ENCODE measurements at places on chromosomes 2 and 18.

GRCh38 chr18:62555135-62555534, 32.3 kb downstream of the ZCCHC2 start:
- DNase-seq = no peak

DNA sequence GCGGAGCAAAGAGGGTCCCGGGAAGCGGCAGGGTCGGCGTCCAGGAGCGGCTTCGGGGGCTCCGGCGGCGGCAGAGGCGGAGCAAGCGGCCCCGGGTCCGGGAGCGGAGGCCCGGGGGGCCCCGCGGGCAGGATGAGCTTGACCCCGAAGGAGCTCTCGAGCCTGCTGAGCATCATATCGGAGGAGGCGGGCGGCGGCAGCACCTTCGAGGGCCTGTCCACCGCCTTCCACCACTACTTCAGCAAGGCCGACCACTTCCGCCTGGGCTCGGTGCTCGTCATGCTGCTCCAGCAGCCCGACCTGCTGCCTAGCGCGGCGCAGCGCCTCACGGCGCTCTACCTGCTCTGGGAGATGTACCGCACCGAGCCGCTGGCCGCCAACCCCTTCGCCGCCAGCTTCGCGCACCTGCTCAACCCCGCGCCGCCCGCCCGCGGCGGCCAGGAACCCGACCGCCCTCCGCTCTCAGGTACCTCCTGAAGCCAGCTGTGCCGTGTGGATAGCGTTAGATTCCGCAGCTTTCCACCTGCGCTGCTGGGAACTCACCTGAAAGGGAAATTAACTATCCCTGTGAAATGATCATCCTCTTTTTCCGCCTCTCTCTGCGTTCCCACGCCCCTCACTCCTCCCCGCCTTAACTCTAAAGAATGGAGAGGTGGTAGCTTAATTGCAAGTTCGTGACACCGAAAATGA, 472 bp downstream of the CNOT11 start:
- peak; percentile 74 for DNase-seq

DNA sequence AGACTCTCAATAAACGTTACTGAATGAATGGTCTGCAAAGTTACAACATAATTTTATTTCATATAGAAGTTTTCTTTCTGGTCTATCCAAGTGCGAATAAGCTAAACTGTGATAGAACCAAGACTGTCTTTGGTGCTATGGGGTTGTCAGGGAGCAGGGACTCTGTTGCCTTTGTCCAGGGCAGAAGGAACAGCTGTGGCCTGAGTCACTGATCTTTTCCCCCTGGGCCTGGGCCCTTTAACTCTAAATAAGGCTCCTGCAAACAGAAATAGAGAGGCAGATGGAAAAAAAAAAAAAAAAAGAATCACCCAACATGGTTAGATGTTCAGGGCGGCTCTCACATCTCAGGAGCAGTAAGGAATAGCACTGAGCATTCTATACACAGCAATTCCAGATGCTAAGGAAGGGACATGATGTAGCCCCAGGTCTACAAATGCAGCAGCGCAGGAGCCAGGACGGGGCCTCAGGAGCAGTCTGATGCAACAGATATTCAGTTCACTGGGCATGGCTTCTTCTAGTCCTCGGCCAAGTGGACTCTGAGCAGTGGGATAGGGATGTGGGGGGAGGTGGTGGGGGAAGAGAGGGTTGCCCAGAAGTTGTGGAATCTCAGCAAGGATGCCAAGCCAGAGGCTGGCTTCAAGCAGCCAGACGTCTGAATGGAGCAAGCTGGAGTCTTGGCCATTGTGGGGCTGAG, 247.1 kb upstream of the SIX2 start:
- DNase-seq = no peak

DNA sequence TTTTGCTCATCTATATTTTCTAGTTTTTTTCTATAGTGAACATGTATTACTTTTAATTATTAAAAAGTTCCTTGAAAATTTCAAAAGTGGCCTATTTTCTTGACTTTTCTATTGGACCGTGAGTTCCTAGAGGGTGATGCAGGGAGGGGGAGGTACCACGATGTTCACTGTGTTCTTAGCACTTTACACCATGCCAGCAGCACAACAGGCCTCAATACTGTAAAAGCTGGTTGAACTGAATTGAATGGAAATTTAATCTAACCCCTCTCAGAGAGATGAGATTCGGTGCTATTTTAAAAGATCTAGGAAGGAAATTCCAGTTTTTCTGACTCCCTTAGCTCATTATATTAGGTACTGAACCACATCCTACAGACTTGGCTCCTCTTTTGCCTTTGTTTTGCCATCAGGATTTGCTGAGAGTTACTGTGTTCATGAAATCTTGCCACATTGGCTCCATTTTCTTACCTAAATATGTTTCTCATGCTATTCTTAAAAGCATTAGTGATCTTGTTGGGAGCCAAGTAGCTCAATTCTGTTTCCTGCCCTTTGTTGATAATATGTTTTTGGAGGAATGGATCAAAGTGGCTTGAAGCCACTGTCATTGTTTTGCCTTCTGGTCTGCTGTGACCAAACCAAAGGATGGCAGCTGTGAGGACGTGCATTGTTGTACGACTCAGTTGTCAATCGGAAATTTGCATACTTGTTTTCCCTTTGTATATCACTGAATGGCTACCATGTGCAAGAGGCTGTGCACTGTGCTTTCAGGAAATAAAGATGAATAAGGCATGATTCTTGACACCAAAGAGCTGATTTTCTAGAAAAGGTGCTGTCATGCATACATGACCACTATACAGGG, 25.3 kb downstream of the MYO1B start:
- no peak for DNase-seq

DNA sequence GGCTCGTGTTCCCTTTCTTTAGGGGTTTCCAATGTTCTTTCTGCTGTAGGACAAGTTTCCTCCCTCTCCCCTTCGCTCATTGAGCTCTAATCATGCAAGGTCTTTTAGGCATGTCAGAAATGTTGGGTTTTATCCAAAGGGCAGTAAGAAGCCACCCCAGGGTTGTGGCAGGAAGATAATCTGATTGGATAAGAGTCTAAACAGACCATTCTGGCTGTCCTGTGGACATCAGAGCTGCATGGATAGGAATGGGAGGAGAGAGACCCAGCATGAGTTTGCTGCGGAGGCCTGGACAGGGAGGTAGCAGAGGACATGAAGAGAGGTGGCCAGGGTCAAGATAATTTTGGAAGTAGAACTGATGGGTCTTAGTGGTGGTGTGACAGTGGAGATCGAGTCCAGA, 88.2 kb downstream of the ACKR3 start:
- no peak for DNase-seq
